ENCODE measurements at places on chromosomes 13 and 19.

- no peak for DNase-seq
Observed at GRCh38 chr13:98690348-98691022, 62.0 kb downstream of the SLC15A1 start.

DNA sequence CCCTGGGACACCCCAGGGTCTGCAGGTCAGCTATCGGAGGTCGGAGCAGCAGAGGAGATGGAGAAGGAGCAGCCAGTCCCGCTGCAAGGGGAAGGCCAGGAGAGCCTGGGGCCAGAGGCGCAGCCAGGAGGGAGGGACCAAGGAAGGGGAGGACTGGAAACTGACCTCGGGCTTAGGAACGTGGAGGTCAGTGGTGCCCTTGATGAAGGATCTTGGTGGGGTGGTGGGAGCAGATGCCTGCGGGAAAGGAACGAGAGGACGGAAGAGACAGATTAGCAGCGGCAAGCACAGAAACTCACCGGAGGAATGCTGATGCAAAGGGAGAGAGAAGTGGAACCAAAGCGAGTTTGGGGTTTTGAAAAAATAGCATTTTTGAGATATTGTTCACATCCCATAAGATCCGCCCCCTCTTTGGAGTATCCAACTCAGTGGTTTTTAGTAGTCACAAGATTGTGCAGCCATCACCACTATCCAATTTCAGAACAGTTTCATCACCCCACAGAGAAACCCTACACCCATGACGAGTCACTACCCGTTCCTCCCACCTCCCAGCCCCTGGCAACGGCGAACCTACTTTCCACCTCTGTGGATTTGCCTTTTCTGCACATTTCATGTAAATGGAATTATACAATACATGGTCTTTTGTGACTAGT, 22.1 kb downstream of the PLEKHF1 start:
- no peak for DNase-seq

GRCh38 chr13:100434010-100434763, 154.4 kb downstream of the GGACT start:
- no peak for DNase-seq

- no peak for DNase-seq
Observed at GRCh38 chr13:85009447-85009846, 789.8 kb downstream of the SLITRK6 start.

DNA sequence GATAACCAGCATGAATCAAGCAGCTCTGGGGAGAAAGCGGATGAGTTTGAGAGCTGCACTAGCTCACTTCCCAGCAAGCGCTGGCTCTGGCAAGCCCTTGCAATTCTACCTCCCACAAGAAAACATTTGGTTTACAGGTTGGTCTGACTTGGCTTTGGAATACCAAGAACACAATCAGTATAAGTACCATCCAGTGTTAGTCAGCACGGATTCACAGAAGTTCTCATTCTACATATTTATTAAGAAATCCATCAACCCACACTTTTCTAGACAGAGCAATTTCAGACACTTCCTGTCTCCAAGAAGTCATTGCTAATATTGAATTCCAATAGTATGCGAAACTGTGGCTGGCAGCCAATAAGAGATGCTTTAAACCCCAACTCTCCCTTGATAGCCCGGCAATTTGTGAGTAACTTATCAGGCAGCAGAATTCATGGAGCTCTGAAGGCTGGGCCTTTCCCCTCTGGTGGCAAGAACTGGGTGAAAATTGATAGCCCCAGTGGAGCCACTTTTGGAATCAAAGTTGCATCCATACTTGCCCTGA, 59.4 kb upstream of the WASF3 start:
- no peak for DNase-seq

- no peak for DNase-seq
Observed at GRCh38 chr19:16462757-16463250, 9.0 kb downstream of the EPS15L1 start.

GRCh38 chr13:70253834-70254233, 145.6 kb upstream of the KLHL1 start:
- DNase-seq: no peak

Measured in heart right ventricle (tissue), 16 donors.